Thyroid gland (tissue), 4 donors: ENCODE measurements at places on chromosomes 6 and 20.

DNA sequence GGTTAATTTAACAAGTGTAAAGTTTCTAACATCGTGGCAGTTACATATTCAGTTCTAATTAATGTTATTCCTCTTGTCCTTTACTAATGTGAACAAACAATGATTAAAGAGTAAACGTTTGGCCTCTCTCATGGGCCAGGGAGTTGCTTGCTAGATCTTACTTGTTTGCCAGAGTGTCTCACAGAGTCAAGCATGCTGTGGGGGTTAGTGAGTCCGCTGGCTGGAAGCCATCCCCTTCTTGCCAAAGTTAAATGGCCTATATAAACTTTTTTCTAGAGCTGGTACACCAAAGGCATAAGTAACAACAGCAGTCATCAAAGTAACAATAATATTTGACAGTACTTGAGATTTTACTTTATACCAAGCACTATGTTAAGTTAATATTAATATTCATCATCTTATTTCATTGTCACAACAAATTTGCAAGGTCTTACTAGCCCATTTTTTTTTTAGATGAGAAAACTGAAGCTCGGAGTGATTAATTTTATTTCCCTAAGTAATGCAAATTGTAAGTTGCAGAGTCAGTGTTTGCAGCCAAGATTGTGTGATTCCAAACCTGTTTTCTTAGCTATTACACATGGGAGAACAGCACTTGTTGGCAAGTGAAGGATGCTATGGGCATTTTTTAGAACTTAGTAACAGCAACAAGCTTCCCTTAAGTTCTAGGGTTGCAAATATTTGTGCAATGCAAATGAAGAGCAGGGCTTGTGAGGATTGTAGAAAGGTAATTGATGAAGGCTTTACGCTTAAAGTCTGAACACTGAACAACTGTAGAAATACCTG, 224.5 kb downstream of the RFPL4B start:
- no peak overlapping the region for H3K4me3 ChIP-seq
- peaks cover 36% of the 10 kb centered on the region for H3K4me1 ChIP-seq
- peak; percentile 96 for DNase-seq
- H3K27ac ChIP-seq: peak overlapping the region; percentile 81

- no peak for DNase-seq
- peaks cover 7% of the 10 kb centered on the region for H3K27me3 ChIP-seq
- H3K4me3 ChIP-seq: no peak overlapping the region
- H3K27ac ChIP-seq: no peak overlapping the region
- H3K36me3 ChIP-seq: no peaks in the 10 kb centered on the region
Measured at GRCh38 chr6:27862396-27863066, 49.7 kb downstream of the OR2B2 start.

GRCh38 chr6:91464201-91464600, 877.3 kb upstream of the MAP3K7 start:
- no peaks in the 10 kb centered on the region for H3K27me3 ChIP-seq
- H3K4me1 ChIP-seq: no peaks in the 10 kb centered on the region
- DNase-seq: no peak
- no peak overlapping the region for H3K4me3 ChIP-seq
- H3K36me3 ChIP-seq: no peaks in the 10 kb centered on the region

GRCh38 chr20:17674722-17675518, 7.1 kb downstream of the RRBP1 start:
- H3K4me1 ChIP-seq: peaks cover 56% of the 10 kb centered on the region
- peaks cover 4% of the 10 kb centered on the region for H3K36me3 ChIP-seq
- H3K27me3 ChIP-seq: no peaks in the 10 kb centered on the region
- DNase-seq: peak; percentile 34
- H3K27ac ChIP-seq: peak overlapping the region; percentile 36
- no peak overlapping the region for H3K4me3 ChIP-seq
